ENCODE measurements at places on chromosomes 12 and 14.
A peak's percentile ranks its signal among the peaks of the same experiment; 100 is the strongest.

DNA sequence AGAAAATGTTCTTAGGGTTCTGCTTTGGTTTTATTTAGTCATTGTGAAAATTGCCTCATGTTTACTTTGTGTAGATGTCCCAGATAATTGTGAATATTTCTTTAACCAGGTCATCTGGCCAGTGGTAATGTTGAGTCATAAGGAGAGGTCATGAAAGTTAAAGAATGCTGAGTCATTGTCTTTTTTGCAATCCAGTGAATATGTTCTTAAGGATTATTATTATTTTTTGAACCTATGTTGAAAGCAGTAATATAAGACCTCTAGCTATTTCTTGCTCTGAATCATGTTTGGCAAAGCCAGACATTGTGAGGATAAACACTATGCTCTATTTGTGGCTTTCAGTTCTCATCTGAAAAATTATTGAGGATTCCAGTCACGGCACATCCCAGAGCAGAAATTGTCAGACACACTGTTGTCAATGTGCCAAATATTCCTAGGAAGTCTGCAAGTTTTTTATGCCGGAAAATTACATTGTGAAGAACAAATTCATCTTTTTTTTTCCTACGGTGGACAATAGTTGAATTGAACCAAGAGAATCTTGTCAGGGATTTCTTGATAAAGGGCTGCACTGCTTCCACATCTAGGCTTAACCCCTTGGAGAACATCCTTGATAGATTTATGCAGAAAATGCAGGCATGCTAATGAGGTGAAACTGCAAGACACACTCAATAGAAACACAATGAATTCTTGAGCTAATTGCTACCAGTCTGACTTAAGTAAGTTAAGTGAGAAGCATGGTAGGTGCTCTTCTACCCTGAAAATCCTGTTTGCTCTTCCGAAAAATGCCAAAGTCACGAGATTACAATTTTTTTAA, 369.6 kb downstream of the ATP23 start:
- DNase-seq = no peak

DNA sequence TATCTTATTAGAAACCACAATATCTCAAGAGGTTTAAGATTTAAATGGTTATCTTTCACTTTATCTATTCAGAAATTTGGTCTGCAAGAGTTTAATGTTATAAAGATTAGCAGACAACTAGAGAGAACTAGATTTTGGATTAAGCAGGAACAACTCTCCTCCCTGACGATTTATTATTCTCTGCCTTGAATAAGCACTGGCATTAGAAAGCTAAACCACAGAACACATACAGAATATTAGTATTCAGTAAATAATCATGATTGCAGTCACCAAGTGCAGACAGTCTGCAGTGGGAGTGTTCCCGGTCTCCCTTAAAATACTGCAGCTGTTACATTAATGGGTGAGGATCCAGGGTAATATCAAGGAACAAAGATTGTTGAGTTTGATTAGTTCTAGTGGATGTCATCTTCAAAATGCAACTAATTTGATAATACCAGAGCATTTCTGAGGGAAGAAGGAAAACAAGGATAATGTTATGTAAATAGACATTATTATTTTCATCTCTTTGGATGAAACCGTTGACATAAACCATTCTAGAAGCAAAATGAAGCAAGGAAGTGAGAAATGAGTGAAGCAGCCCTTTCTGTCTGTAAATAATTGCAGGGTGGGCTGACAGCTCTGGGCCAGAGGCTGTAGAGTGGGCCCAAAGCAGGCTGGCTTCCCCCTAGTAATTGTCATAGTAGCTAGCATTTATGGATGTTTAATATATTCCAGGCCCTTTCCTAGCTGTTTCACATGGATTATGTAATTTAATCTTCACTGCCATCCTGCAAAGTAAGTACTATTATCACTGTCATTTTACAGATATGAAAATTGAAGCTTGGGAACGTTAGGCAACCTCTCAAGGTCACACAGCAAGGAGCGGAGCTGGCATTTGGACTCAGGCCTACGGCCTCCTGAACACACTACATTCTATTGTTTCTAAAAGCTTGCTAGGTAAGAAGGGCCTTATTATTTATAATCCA, 79.4 kb downstream of the DYRK2 start:
- DNase-seq = no peak

DNA sequence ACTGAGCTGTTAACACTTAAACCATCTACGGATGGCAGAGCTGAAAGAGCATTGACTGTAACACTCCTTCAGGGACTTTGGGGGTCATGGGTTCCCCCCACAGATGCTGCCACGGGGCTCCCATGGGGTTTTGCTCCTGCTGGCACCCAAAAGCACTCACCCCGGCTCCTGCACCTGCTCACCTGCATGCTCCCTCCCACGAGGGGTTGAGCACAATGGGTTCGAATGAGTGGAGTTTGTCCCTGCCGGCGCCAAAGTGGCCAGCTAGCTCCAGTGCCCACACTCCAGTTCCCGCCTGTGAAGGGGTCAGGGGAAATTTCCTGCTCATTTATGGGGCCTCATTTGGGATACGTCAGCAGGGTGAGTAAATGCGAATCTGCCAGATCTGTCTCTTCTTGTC, 40.7 kb downstream of the TNFAIP2 start:
- no peak for DNase-seq

- DNase-seq = no peak
Measured at GRCh38 chr12:108047071-108047550, 82.0 kb upstream of the WSCD2 start.

GRCh38 chr12:2879853-2880252, 2.8 kb downstream of the RHNO1 start:
- no peak for DNase-seq

- DNase-seq = no peak
Measured at GRCh38 chr12:42759622-42760273, 170.2 kb upstream of the PRICKLE1 start.

DNA sequence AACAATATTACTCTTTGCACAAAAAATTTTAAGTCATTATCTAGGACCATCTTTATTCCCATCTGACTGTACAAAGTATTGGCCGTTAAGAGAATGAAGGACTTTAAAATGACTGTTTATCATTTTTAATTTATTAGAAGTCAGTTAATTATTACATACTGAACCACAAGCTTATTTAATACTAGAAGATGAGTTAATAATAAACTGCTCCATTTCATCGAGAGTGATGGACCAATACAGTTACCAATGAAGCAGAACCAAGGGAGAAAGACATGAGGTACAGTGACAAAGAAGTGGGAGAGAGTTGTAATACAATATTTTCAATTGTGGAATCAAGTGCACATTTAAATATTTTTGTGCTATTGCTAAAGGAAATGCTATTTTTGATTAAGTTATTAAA, 83.3 kb downstream of the PTPRO start:
- no peak for DNase-seq

DNA sequence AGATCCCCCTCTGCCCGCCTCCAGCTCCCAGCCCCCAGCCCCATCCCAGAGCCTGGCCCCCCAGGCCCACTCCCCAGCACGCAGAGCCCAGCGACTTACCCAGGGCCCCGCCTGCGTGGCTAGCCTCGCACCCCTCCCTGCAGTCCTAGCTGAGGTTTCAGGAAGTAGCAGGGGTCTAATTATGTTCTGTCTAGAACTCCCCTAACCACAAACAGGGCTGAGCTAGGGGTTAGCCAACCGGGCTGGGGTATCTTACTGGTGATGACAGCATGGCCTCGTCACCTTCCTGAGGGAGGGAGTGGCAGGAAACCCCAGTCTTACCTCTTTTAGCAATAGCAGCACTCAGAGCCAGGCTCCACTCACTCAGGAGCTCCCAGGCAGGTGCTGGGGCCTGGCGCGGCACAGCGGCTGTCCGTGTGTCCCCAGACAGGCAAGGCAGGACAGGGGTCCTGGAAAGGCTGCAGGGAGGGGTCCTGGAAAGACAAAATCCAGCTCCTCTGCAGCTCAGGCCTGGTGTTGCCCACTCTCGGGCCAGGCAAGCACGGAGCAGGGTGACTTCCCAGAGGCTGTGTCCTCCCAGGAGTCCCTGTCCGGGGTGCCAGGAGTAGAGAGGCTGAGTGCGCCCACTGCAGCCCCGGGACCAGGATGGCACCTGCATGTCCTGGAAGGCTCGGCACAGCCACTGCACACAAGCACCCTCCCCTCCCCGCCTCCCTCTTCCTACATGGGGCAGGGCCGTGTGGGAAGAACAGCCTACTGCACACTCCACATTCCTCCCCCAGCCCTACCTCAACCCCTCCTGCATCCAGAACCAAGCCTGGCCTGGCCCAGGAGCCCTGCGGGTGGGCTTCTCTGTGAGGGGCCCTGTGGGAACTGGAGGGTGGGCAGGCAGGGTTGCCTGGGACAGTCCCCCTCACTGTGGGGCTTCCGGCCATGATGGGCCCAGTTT, at the start of gene GPR132:
TSS of gene GPR132 (minus strand) at position 151 of the 949 bp plus-strand sequence. CDS start 10,010 bp downstream, outside the sequence.
- peak; percentile 84 for DNase-seq

DNA sequence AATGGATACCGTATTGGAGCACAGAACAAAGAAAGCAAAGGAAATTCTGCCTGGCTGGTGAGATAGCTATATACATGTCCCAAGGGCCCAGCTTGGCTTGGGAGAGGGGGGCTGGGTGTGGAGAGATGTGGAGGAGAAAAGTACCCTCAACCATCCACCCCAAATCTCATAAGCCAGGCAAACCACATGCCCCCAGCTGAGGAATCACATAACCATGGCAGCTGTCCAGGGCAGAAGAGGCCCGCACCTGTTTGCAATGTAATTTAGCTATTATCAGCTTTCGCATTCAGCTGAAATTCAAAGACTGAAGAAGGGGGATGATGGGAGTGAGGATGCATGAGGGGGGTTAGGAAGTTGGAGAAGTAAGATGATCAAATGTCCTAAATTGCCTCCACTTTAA, 196.1 kb downstream of the TBX5 start:
- no peak for DNase-seq

DNA sequence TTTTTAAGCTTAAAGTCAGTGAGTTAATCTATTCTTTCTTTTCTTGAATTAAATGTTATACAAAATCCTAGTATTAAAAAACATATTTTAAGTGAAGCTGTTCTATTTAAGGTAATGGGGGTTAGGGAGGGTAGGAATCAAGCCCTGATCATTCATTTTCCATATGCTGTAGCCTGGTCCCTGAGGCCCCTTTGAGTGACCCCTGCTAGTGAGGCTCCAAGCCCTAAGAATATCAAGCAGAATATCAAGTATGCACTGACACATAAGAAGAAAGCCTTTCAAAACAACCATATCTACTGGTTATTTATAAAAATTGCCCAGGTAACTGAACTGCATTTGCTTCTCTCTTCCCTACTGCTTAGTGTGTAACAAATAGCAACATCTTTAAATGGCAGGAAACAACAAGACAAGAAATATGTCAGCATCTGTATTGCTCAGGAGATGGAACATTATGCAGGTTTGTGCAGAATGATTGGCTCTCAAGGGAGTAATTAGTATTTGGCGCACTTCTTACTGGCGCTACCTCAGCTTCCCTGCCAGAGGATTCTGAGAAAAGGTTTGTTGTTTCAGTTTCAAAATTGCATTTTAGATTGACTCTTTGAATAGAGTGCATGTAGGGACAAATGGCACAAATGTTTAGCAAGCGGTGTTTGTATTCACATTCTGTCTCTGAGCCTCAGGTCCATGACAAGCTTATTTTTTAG, 223.0 kb downstream of the DUSP6 start:
- DNase-seq = no peak

- DNase-seq = no peak
Measured at GRCh38 chr12:58918469-58918844, 1.8 kb downstream of the LRIG3 start.

- DNase-seq = no peak
Measured at GRCh38 chr12:122917507-122918121, 21.7 kb upstream of the VPS37B start.

DNA sequence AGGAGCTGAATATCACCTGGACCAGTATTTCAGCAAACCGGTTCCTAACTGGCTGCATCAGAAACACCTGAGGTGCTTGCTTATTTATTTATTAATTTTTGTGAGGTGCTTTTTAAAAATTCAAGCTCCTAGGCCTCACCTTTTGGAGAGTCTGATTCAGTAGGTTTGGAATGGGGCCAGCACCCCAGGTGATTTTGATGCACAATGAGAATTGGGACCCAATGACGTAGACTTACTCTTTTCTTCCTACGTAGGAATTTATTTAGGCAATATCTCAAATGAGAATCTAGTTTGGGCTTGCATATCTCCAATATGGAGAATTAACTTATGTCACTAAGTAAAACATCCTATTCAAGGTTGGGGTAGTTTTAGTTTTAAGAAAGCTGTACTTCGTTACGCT, 7.3 kb downstream of the YEATS4 start:
- no peak for DNase-seq

DNA sequence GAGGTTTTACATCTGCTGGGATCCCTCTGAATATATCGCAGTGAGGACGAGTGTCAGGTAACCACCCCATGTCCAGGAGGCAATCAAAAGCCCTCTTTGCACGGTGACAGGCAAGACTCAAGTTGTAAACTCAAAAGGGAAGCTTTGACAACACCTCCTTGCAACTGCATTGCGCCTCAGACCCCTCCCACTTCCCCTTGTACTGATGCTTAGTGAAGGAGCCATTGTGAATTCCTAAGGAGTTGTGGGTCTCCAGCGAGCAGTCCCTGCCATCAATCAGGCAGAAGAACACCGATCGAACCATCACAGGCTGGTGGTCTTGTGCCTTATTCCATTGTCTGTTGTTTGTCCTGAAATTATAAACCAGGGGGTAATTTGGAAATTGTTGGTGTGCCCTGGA, 112.6 kb downstream of the CCDC60 start:
- DNase-seq = no peak

- no peak for DNase-seq
Measured at GRCh38 chr14:59333668-59334067, 131.5 kb downstream of the GPR135 start.

DNA sequence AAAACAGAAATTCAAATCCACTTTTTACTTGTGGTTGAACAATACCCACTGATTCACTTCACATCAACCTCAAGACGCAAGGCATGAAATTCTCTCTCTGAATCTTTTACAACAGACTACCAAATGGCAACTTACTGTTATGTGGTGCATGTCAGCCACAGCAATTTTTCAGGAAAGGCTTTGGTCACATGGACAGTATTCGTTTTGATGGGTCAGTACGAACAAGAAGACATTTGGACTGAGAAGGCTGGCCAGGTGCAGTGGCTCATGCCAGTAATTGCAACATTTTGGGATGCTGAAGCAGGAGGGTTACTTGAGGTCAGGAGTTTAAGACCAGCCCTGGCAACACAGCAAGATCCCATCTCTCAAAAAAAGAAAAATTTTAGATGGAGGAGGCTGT, 144.0 kb downstream of the SEC23A start:
- DNase-seq = no peak

- no peak for DNase-seq
Measured at GRCh38 chr12:94126067-94126466, 22.3 kb upstream of the PLXNC1 start.
